ENCODE measurements at places on chromosomes 4 and X.

DNA sequence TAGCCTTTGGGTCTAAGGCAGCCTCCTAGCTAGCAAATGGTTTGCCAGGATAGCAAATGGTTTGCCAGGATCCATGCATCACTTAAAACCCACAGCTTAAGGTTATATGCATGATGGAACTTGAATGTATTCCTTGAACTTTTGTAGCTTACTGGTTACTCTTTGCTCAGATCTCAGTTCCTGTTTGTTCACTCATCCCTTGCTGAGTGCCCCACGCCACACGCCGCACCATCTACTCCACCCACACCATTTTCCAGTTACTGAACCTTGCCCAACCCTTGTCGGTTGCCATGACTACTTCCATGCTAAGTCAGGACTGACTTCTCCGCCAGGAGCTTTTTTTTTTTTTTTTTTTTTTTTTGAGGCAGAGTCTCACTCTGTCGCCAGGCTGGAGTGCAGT lies 29.5 kb upstream of the XIAP start:
- no peak for DNase-seq

- no peak for DNase-seq
Observed at GRCh38 chrX:114500622-114501021, 83.3 kb upstream of the HTR2C start.

GRCh38 chr4:61500883-61501282 lies 300.8 kb downstream of the ADGRL3 start:
- no peak for DNase-seq

DNA sequence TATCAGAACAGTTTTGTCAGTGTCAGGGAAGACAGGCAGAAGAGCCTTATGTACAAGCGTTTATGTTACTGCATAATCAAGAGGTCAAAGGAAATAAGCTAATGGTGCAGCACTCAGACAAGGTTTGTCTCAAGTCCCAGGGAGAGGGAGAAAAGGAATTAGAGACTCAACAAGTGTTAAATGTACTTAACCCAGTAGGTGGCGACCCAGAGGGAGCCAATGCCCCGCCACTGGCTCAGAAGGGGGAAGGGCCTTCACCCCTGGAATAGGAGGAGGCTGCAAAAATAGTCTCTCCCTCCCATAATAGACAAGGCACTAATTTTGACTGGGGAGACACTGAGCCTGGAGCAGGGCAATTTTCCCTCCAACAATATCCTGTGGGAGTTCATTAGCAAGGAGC lies 14.1 kb upstream of the PAPSS1 start:
- no peak for DNase-seq

DNA sequence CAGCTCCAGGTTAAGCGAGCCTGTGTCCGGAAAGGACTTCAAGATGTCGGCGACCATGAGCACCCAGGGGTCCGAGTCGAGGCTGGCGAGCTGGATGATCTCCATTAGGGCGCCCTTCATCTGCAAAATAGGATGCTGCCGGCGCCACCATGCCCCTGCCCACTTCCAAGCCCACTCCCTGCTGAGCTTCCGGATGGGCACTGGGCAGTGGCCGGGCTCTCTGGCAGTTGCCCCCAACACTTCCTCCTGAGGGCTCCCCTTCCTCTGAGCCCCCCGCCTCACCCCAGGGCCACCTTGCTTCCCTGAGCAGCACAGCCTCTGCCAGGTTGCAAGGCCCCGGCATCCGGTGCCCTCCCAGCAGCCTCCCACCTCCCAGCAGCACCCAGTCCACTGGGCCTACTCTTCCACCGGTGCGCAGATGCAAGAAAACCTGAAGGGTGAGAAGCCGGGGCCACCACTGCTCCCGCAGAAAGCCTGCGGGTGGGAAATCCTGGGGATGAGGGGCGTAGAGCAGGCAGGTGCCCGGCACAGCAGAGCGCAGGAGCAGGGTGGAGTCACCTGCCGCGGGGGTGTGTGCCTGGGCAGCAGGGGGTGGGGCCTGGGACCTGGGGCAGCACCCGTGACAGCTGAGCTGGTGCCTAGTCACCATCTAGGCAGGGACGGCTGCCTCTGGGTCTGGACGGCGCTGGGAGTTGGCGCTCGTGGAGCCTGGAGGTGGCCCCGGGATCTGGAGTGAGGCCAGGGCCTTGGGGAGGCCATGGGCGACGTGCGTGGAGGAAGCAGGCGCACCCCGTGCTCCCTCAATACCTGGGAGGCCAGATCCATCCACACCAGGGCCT lies 17.0 kb downstream of the NELFA start:
- no peak for DNase-seq

- no peak for DNase-seq
Observed at GRCh38 chr4:38724475-38724808, 58.3 kb downstream of the TLR10 start.

DNA sequence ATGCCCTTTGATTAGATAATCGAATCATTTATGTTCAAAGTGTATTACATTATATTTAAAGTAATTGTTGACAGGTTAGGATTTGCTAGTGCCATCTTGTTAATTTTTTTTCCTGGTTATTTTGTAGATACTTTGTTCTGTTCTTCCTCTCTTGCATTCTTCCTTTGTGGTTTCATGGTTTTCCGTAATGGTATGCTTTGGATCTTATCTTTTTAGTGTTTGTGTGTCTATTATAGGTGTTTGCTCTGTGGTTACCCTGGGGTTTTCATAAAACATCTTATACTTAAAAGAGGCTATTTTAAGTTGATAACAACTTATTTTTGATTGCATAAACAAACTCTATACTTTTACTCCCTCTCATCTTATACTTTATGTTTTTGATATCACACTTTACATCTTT lies 108.2 kb upstream of the SRD5A3 start:
- no peak for DNase-seq

DNA sequence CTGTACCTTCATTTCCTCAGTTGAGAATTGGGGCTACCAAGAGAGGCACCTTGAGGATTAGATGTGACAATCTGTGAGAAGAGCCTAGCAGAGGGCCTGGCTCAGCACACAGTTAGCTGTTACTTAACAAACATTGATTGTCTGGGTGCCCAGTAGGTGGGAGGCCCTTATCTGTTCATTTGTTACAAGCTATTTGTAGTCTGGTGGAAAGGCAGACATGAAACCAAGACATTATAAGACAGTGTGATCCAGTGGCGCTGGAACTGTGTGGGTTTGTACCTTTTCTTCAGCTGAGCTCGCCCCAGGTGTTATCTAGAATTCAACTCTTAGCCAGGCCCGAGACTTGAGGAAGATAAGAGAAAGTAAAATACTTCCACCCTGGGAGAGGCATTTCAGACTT lies 16.9 kb downstream of the AKAP4 start:
- DNase-seq: no peak

DNA sequence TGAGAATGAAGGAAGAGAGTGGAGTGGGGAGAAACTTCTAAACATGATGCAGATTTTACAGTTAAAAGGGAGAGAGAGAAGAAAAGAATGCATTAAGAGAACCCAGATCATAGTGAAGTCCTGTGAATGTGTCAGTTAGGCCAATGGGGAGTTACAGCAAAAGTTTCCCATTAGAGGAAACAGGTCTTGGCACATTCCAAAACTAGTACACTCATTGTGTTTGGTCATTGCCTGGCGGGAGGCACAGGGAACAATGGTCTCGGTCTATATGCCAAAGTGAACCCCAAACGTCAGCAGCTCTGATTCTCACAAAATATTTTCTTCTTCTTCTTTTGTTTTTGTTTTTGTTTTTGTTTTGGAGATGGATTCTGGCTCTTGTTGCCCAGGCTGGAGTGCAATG lies 284.5 kb upstream of the CTSO start:
- DNase-seq: no peak

- DNase-seq: no peak
Observed at GRCh38 chrX:153793291-153793690, 884 bp downstream of the IDH3G start.
